T-cell (primary cell): ENCODE measurements at places on chromosomes 5 and 9.

GRCh38 chr5:54673523-54674225, 156.1 kb downstream of the SNX18 start:
- peak overlapping the region; percentile 47 for H3K27ac ChIP-seq
- H3K36me3 ChIP-seq, result no peaks in the 10 kb centered on the region
- DNase-seq, result peak; percentile 50
- peaks cover 30% of the 10 kb centered on the region for H3K4me1 ChIP-seq

- H3K27ac ChIP-seq, result no peak overlapping the region
- H3K4me1 ChIP-seq, result no peaks in the 10 kb centered on the region
- no peak for DNase-seq
Measured at GRCh38 chr9:126304207-126304970, 22.2 kb upstream of the MVB12B start.

DNA sequence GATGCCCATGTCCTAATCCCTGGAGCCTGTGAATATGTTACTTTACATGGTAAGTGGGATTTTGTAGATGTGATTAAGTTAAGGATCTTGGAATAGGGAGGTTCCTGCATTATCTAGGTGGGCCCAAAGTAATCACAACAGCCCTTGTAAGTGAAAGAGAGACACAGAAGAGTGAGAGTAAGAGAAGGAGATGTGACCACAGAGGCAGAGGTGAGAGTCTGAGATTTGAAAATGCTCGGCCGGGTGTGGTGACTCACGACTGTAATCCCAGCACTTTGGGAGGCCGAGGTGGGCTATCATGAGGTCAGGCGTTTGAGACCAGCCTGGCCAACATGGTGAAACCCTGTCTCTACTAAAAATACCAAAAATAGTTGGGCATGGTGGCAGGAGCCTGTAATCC, 2.6 kb upstream of the HINT1 start:
- peaks cover 15% of the 10 kb centered on the region for H3K4me1 ChIP-seq
- peaks cover under 1% of the 10 kb centered on the region for H3K36me3 ChIP-seq

GRCh38 chr5:544675-545355, 20.6 kb upstream of the SLC9A3 start:
- no peak overlapping the region for H3K4me3 ChIP-seq
- DNase-seq, result no peak
- peak overlapping the region; percentile 65 for H3K27ac ChIP-seq
- H3K36me3 ChIP-seq, result no peaks in the 10 kb centered on the region
- peaks cover 2% of the 10 kb centered on the region for H3K27me3 ChIP-seq
- H3K4me1 ChIP-seq, result peaks cover 22% of the 10 kb centered on the region

GRCh38 chr5:143055596-143056338, 285.6 kb downstream of the ARHGAP26 start:
- H3K4me3 ChIP-seq, result no peak overlapping the region
- peaks cover 42% of the 10 kb centered on the region for H3K36me3 ChIP-seq
- no peaks in the 10 kb centered on the region for H3K4me1 ChIP-seq
- DNase-seq, result no peak
- H3K27ac ChIP-seq, result no peak overlapping the region

DNA sequence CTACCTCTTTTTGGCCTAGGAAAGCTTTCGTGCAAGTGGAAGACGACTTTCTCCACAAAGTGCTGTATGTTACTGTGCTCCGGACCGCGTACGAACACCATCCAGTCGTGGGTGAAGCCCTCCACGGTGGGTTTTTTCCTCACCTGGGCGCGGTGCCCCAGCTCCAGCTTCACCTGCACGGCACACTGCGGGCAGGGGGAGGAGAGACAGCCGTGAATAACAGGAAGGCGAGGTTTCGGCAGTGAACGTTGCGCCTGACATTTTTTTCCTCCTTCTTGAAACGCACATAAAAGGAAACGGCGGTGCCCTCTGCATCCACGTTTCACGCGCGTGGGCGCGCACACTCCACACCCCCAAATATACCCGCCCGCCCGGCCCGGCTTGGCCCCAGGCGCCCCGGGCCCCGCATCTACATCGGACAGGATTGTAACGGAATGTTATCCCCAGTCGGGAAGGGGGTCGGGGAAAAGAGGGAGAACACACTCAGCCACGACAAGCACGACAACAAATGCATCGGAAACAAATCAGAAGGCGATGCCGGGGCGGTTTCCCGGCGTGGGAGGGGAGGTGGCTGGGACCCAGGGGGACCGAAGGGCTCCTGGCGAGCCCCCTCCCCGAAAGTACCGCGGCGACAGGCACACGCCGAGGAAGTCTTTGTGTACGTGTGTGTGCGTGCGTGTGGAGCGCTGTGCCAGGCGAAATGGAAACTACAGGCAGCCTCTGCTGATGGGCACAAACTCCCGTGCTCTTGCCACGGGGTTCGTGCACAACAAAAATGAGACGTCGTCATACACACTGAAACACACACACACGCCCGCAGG, 1.4 kb downstream of the MLLT3 start:
- H3K4me1 ChIP-seq, result peaks cover 40% of the 10 kb centered on the region
- peak; percentile 64 for DNase-seq
- H3K27ac ChIP-seq, result peak overlapping the region; percentile 70
- H3K27me3 ChIP-seq, result no peaks in the 10 kb centered on the region

DNA sequence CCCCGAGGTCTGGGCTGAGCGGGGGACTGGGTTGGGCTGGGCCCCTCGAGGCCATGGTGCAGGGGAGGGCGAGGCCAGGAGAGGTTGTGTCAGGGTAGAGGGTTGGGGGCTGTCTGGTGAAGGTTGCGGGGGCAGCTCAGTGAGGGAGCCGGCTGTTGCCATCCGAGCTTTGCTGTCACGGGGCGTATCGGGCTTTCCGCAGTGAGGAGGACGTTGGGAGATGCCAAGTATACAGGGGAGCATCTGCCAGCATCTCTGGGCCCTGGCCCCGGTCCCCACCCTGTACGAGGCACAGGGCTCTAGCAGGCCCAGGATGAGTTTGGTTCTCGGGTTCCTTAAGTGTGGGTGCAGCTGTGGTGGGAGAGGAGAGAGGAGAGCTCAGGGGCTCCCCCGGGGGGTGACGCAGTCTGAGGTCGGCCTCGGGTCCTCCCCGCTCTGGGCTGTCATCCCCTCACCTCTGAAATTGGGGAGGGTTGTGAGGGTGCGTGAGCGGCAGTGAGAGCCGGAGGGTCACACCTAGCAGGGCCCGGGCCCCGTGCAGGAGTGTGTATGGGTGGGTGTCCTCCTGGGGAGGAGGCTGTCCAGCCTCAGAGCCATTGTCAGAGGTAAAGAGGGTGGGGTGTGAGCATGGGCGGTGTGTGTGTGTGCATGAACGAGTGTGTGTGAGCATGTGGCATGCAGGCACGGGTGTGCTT, 87.3 kb downstream of the COL5A1 start:
- DNase-seq, result no peak
- H3K4me3 ChIP-seq, result no peak overlapping the region
- no peak overlapping the region for H3K27ac ChIP-seq

GRCh38 chr5:81971111-81971711, 612 bp upstream of the ATG10 start:
- peak overlapping the region; percentile 70 for H3K4me3 ChIP-seq
- H3K27me3 ChIP-seq, result no peaks in the 10 kb centered on the region
- no peaks in the 10 kb centered on the region for H3K36me3 ChIP-seq
- peaks cover 12% of the 10 kb centered on the region for H3K4me1 ChIP-seq
- no peak for DNase-seq
- H3K27ac ChIP-seq, result peak overlapping the region; percentile 96

GRCh38 chr5:101811466-101811865, 484.6 kb downstream of the SLCO4C1 start:
- DNase-seq, result no peak
- H3K27me3 ChIP-seq, result no peaks in the 10 kb centered on the region
- no peaks in the 10 kb centered on the region for H3K36me3 ChIP-seq
- no peaks in the 10 kb centered on the region for H3K4me1 ChIP-seq
- no peak overlapping the region for H3K27ac ChIP-seq
- no peak overlapping the region for H3K4me3 ChIP-seq

GRCh38 chr9:109328978-109329637, 8.2 kb upstream of the EPB41L4B start:
- no peak overlapping the region for H3K4me3 ChIP-seq
- peaks cover 20% of the 10 kb centered on the region for H3K27me3 ChIP-seq
- DNase-seq, result no peak
- H3K4me1 ChIP-seq, result no peaks in the 10 kb centered on the region
- no peak overlapping the region for H3K27ac ChIP-seq

DNA sequence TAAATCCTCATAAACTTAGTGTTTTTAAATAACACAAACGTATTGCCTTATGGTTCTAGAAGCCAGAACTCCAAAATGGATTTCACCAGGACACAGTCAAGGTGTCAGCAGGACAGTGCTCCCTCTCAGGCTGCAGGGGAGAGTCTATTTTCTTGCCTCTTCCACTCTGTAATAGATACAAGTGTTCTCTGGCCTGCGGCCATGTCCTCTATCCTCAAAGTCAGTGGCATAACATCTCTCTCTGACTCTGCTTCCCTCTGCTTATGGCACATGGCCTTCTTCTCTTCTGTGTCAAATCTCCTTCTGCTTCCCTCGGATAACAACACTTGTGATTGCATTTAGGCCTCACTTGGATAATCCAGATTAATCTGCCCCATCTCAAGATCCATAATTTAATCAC, 129.4 kb upstream of the OR13F1 start:
- no peak for DNase-seq
- no peaks in the 10 kb centered on the region for H3K27me3 ChIP-seq
- H3K4me3 ChIP-seq, result no peak overlapping the region
- no peak overlapping the region for H3K27ac ChIP-seq
- no peaks in the 10 kb centered on the region for H3K36me3 ChIP-seq
- no peaks in the 10 kb centered on the region for H3K4me1 ChIP-seq

DNA sequence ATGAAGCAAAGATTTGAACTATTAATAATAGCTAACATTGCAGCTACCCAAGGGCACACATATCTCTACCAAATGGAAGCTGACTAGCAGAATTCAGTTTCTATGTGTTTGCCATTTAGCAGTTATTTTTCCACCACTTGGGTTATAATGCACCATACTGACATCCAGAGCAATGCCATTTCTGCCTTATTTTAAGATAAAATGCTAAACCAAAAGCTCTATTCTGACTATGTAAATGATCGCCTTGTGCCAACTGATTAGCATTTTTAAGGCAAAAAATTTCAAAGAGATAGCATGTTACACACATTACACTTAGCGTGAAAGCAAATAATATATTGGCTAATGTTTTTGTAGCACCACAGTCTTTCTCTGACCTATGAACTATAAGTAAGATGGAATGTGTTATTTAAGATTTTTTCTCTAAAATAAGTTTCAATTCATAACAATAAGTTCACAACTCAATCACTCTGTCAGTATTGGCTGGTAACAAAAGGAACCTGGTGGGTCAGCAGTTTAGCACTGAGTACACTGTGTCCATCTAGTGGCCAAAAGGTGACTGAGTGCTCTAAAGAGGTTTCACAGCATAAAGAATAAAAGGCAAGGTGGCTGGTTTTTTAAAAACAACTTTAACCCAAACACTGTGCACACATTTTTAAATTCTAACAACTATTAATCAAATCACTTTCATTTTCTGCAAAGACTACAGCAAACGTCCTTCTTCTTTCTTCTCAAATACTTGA, 443.5 kb downstream of the PDE4D start:
- H3K27me3 ChIP-seq, result no peaks in the 10 kb centered on the region
- DNase-seq, result no peak
- H3K4me1 ChIP-seq, result no peaks in the 10 kb centered on the region
- H3K27ac ChIP-seq, result no peak overlapping the region
- H3K4me3 ChIP-seq, result no peak overlapping the region
- H3K36me3 ChIP-seq, result no peaks in the 10 kb centered on the region

DNA sequence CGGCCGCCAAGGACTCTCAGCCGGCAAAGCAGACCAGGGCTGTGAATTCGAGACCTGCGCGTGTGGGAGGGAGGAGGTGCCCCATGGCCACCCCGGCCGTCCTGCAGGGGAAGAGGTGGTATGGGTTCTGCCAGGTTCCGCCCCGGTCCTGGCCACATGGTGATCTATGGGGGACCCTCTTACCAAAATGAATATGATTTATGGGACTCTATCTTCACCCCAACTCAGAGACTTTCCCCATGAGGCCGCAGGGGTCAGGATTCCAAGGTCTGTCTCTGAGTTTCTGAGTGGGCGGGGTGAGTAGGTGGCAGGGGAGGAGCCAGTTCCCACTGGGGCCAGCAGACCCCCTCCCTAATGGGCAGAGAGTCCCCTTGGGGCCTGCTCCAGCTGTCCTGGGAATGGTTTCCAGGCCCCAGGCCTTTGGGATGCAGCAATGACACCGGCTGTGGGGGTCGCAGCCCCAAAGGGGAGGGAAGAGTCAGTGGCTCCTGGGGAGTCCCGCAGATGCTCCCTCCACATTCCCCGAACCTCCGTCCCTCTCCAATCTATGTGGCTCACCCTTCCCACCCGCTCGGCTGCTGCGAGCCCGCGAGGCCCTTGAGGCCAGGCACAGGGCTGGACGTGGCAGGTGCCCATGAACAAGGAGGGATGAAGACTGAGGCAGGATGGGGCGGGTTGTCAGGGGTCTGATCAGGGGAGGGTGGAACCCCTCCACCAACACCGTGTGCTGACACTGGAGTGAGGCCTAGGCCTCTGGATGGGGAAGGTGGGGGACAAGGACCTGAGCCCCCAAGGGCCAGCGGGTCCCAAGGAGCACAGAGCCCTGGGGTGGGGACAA, 20.1 kb upstream of the NOTCH1 start:
- peaks cover 10% of the 10 kb centered on the region for H3K4me1 ChIP-seq
- no peaks in the 10 kb centered on the region for H3K27me3 ChIP-seq
- no peaks in the 10 kb centered on the region for H3K36me3 ChIP-seq
- H3K27ac ChIP-seq, result no peak overlapping the region
- H3K4me3 ChIP-seq, result no peak overlapping the region

GRCh38 chr5:56812110-56812509, 3.2 kb upstream of the MAP3K1 start:
- no peak overlapping the region for H3K4me3 ChIP-seq
- no peaks in the 10 kb centered on the region for H3K36me3 ChIP-seq
- no peak overlapping the region for H3K27ac ChIP-seq
- no peaks in the 10 kb centered on the region for H3K27me3 ChIP-seq

DNA sequence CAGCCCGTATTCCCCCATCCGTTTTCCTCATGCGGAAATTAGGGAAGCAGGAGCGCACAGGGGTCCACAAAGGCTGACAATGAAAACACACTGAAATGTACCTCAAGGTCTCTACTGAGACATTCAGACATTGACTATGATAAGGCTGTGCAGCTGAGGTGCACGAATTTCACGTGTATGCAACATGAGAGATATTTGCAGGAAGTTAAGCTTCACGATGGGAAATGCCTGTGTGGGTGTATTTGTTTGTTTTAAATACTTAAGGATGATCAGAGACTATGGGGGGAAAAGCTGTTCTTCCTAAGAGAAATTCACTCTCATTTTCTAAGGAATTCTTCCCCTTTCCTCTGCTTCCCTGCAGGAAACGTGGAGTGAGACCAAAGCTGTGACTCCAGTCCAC, 2.6 kb upstream of the SPATA31E1 start:
- H3K36me3 ChIP-seq, result no peaks in the 10 kb centered on the region
- no peak overlapping the region for H3K27ac ChIP-seq
- no peak for DNase-seq
- no peaks in the 10 kb centered on the region for H3K4me1 ChIP-seq
- no peaks in the 10 kb centered on the region for H3K27me3 ChIP-seq

DNA sequence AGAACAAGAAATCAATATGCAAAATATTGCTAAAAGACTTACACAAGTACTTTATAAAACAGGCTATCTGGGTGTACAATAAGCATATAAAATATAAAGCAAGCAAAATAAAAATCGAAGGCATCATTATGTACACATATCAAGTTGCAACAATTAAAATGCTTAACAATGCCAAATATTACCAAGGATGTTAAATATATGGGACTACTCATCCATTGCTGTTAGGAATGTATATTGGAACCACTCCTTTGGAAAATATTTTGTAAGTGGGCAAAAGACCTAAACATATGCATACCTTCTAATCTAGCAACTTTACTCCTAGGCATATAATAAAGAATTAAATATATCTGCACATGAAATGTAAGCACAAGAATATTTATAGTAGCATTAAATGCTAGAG, 632.6 kb upstream of the COX7C start:
- no peak for DNase-seq
- no peak overlapping the region for H3K27ac ChIP-seq
- no peaks in the 10 kb centered on the region for H3K27me3 ChIP-seq
- H3K36me3 ChIP-seq, result no peaks in the 10 kb centered on the region
